NCI-H2227 treated with DMSO at 0.1 percent for 48 hours (cell line): ENCODE measurements at places on chromosomes 6 and 20.

- no peak for DNase-seq
Measured at GRCh38 chr6:79048611-79049010, 29.4 kb downstream of the PHIP start.

GRCh38 chr6:36622901-36623546 lies 28.9 kb downstream of the SRSF3 start:
- DNase-seq, result no peak

- DNase-seq, result no peak
Measured at GRCh38 chr6:356828-357251, 34.7 kb upstream of the IRF4 start.

GRCh38 chr6:87754828-87755227 lies 52.8 kb upstream of the AKIRIN2 start:
- DNase-seq, result no peak

GRCh38 chr20:24560571-24561491 lies 91.4 kb downstream of the SYNDIG1 start:
- DNase-seq, result no peak

DNA sequence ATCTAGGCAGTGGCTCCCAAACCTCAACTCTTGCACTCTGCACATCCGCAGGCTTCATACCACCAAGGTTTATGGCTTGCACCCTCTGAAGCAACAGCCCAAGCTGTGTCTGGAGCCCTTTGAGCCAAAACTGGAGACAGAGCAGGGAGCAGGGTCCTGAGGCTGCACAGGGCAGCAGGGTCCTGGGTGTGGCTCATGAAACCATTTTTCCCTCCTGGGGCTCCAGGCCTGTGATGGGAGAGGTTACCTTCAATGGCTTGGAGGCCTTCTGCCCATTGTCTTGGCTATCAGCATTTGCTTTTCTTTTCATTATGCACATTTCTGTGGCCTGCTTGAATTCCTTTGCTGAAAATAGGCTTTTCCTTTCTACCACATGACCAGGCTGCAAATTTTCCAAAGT lies 6.3 kb upstream of the FAM184A start:
- no peak for DNase-seq

DNA sequence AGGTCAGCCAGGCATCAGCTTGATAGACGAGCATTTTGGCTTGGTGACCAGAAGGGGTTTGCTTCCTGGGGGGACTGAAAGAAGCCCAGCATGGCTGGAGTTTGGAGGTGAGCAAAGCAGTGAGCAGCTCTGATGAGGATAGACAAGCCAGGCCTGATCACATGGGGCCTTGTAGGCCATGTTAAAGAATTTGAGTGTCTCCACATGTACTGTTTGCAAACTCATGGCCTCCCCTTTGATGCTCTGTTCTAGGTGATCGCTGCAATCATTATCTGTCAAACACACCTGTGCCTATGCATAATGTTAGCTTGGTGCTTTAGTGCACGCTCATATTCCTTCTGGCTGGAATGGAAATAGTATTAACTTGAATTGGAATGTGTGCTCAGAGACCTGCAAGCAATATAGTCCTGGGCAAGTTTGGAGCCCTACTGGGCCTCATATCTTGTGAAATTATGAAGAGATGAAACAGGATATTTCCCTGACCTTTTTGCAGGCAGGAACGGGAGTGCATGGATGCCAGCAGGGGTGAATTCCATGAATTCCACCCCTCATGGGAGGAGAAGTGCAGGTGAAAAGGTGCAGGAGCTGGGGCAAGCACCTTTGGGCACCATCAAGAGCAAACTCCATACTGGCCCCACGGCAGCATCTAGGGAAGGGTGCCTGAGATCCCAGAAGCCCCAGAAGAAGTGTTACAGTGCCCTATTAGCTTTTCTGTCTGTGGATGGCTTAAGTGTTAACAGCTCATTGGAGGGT lies 480.5 kb downstream of the EPM2A start:
- DNase-seq, result no peak

DNA sequence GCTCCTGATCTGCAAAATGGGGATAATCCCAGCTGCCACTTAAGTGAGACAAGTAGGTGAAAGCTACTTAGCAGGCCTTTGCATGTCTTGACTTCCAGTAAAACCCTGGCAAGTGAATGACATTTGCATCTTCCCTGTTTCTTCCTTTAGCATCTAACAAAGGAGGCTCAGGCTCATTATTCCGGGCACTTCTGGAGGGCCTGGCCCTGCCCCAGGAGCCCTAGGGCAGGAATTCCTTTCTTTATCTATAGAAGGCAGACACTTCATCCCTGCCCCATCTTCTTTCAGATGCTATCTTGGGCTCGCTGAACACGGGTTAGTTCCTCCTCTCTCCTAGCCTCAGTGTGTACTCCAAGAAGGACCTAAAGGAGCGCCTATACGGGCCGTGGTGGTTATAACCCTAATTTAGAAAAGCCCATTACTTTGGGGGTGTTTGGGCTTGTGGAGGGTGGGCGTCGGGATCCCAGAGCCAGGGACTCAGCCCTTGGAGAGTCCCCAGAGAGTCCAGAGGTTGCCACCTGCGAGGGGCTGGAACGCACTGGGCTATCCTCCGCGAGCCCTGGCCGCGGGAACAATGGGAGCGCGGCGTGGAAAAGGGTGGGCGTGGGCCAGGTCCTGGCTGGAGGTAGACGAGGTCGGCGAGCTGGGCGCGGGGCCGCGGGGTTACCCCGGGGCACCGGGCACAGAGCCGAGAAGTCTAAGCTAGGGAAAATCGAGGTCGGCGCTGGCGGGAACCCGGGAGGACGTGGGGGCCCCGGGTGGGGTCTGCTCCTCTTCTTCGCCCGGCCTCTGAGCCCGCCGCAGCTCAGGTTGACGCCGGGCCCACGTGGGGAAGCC lies 62.8 kb upstream of the EPB41L1 start:
- no peak for DNase-seq

GRCh38 chr6:124772733-124773319 lies 189.4 kb upstream of the RNF217 start:
- no peak for DNase-seq

DNA sequence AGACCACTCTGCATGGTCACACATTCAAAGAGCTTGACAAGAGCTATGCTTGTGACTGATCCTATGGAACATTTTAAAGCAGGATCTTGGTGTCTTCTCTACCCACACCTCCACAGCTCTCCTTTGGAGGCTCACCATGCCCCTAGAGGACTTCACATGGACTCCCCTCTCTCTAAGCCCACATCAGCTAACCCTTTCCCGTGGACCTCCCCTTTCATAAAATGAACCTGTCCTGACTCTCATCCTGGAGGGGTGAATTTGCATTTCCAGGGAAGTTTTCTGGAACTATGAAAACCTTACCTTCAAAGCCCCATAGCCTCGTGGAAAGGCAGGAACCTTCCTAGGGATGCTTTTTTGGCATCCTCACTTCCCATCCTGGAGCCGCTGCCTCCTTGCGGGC lies 184.4 kb upstream of the SUPT3H start:
- DNase-seq, result no peak

- no peak for DNase-seq
Measured at GRCh38 chr6:118280210-118280609, 267.9 kb upstream of the PLN start.

DNA sequence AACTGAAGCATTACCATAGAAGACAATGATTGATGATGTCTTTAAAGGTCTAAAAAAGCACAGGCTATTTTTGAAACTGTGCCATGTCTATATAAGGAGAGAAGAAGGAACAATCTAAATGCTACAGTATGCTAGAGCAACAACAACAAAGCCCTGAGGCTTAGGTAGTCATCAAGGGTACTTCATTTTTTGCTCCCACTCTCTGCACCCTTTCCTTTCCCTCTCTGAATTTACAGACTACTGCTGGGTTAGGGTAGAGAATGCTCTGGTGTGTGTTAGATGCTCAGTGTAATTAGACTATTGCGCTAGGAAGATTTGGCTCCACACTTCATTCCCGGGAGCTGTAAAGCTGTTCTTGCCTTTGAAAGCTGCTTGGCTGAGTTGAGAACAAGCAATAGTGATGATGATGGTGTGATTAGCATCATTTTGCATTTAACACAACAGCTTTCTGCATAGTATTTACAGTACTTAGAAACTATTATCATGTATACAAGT lies 1262.5 kb upstream of the CITED2 start:
- DNase-seq, result no peak

GRCh38 chr6:43782764-43783513 lies 12.9 kb downstream of the VEGFA start:
- no peak for DNase-seq

GRCh38 chr6:45706319-45706718 lies 309.3 kb downstream of the CLIC5 start:
- DNase-seq, result no peak

DNA sequence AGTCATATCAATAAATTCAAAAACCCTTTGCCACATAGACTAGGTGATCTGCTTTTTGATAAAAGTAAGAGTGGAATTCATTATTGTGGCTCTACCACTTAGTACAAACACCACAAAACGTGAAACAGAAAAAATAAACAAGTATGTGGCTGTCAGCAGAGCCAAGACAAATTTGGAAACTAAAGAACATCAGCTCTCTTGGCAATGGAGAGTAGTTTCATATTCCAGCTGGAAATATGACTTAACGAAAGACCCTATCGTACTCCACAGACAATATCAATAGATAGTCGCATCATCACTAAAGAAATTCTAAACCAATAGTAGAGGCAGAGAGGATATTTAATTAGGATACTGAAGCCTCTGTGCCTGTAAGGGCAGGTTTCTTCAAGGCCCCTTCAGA lies 20.8 kb downstream of the TBX18 start:
- no peak for DNase-seq
